ENCODE measurements at places on chromosomes 13 and 19. TPM values are rescaled to one million over a fixed set of nuclear protein-coding genes. Genes with fewer than 3 reads are reported as not detected.

DNA sequence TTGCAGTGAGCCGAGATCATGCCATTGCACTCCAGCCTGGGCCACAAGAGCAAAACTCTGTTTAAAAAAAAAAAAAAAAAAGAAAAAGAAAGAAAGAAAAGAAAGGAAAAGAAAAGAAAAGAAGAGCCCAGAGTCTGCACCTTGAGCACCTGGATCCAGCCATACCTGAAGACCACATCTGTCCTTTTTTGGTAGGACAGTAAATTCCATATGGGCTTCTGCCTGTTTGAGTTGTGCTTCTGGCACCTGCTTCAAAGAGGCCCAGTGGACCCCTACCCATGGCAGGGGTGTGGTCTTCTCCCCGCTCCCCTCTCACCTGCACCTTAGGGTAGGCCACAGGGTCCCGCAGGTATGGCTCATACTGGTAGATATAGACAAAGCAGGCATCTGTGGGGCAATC lies 5.8 kb downstream of the TM6SF2 start:
- no peak for DNase-seq

DNA sequence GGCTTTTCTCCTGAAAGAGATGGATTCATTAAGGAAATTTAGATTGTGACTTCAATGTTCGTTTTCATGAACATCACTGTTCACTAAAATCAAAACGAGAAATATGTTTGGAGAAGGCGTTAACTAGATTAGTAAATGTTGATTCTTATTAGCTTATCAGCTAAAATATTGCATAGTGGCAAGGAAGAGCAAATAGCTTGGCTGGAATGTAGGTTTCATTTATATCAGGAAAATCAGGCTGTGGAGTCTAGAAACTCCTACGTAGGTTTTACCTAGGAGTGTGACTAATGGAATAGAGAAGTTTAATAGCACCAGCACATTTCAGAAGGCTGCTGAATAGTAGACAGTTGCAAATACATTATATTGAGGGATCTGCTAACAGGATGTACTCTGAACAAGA lies 344.9 kb downstream of the LIG4 start:
- no peak for DNase-seq

- no peak for DNase-seq
These were observed 9.3 kb downstream of the RAB3D start for GRCh38 chr19:11330127-11330526.

- DNase-seq = no peak
These were observed 811 bp downstream of the ARMC6 start for GRCh38 chr19:19034204-19034624.

- DNase-seq = no peak
These were observed 165.1 kb downstream of the COG6 start for GRCh38 chr13:39820606-39821005.

DNA sequence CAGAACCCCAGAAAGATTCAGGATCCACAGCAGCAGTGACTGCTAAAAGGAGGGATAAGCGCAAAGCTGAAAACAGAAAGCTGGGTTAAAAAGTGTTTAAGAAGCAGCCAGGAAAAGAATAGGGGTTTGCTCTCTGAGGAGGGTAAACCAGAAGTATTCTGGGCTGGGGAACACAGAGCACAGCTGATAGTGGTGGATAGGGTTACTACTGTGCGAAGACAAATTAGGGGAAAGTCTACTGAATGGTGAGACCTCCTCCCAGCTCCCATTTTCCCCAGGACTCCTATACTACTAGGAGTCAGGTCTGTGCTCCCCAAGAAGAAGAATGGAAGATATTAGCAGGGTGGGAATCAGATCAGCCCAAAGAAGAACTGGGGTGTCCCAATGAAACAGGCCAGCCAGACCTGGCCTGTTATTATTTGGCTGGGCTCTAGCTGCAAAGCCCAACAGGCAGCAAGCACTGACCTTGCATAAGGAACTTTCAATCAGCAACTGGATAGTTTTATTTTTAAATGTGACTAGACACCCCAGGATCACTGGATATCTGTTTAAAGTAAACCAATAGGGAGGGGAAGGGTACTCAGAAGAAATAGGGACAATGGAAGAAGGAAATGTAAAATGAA lies 43.5 kb upstream of the SERTM1 start:
- DNase-seq = no peak

DNA sequence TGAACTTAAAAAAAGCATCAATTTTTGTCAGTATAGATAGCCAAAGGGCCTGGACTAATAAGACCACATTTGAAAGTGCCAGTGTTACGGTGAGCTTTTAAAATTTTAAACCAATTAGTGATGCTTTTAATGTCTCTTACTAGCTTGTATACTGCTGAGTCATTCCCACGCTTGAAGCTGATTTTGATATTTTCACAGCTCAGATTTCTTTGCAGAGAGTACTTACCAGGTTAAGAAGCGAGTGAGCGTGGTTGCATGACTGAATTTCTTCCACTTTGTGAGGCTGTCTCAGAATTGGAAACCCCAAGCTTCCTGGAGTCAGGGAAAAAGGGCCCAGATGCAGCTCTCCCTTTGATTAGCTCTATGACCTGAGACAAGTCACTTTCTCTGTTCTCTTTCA lies 74.5 kb upstream of the NBEA start:
- no peak for DNase-seq

DNA sequence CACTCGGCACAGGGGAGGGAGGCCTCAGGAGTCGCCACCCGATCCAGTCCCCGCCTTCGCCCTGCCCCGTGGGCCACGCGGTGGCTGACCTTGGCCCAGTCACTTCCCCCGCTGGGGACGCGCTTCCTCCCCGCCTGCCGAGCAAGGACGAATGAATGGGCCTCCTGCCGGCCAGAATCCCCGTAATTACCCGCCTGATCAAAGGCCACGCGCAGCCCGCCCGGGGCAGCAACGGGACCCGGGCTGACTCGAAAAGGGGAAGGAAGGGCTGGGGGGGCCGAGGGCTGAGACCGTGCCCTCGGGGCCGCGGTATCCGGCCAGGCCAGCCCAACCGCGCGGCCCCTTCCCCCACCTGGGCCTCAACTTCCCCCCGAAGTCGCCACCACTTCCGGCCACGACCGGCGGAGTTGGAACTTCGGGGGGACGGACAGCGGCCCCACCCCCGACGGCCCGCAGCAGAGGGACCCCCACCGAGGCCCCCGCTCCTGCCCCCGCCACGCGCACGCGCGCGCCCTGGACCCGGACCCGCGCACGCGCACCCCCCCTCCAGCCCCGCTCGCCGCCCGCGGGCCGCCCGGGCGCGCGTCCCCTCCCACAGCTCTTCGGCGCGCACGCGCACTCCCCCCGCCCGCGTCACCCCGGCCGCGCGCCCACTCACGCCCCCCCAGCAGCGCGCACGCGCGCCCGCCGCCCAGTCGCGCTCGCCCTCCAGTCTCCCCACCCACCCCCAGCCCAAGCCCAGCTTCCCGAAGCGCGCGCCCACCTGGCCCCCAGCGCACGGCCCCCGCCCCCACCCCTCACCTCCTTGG lies 520 bp downstream of the ZNF787 start:
- no peak for DNase-seq

DNA sequence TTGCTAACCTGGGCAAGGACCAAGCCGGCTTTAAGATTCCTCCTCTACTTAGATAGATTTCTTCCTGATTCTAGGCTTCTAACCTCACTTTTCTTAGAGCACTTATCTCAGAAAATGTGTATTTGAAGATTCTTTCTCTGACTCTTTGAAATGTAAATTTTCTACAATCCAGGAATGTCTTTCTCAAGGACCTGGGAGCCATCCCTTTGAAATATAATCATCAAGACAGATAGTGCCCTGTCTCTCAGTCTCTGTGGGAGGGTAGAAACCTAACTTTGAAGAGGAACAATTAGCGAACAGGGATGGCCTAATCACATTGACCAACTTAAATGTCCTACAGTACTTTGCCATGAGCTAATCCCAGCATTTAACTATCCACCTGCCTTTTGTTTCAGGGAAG lies 1646.0 kb downstream of the PCDH9 start:
- no peak for DNase-seq

DNA sequence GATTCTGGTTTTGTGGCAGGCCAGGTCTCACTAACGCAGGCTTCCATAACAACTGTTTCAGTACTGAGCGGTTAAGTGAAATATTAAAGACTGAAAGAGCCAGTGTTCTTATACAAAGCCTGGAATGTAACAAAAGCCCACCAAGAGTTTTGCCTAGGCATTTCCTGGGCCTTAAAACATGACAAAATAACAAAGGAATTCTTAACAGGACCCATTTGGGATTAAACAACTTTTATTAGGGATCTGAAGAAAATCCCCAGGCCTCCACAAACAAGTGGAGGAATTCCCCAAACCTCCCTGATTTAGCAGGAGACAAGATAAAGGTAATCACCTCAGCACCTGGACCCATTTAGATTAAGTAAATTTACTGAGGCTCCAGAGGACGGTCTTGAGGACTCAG lies 799.7 kb upstream of the SPRY2 start:
- no peak for DNase-seq

DNA sequence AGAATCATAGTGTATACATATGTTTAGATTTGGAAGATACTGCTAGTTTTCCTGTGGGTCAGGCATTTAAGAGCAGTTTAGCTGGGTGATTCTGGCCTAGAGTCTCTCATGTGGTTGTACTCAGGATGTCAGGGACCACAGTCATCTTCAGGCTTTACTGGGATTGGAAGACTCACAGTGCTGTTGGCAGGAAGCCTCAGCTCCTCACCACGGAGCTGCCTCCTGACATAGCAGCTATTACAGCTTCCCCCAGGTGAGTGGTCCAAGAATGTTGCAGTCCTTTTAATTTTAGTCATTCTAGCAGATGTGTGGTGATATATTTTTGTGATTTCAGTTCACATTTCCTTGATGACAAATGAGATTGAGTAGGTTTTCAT lies 16.9 kb upstream of the GPR18 start:
- no peak for DNase-seq

- DNase-seq = no peak
These were observed 1.3 kb upstream of the EDNRB start for GRCh38 chr13:77919921-77920294.

- no peak for DNase-seq
These were observed 5.8 kb downstream of the KRTDAP start for GRCh38 chr19:35484252-35485036.

Gene LILRB5
- polyA plus RNA-seq = 5.6 TPM

- no peak for DNase-seq
These were observed 1407.7 kb downstream of the EFNB2 start for GRCh38 chr13:105127732-105128131.

Gene LMTK3
- polyA plus RNA-seq = 0.72 TPM

- no peak for DNase-seq
These were observed 155.0 kb downstream of the POSTN start for GRCh38 chr13:37443538-37443937.

GRCh38 chr13:51222037-51222685 lies at the start of gene FAM124A:
FAM124A (plus strand) TSS chr13:51222398; CDS start chr13:51222502, 104 bp downstream.
- no peak for DNase-seq

DNA sequence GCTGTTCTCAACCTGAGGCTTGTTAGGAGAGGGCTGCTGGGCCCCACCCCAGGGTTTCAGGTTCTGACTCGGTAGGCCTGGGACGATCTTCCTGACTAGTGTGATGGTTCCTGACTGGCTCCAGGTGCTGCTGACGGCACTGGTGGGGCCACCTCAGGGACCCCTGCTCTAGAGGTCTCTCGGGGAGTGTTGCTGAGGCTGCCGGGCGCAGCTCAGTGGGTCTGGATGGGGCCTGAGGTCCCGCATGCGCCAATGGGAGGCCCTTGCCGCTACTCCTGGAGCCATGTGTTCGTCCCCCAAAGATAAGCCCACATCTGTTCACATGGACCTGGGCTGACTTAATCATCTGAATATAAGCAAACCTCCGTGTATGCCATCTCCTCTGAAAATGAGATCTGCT lies 133.0 kb downstream of the ATP11A start:
- DNase-seq = no peak

- no peak for DNase-seq
These were observed 331.1 kb upstream of the KLF12 start for GRCh38 chr13:74465271-74465670.
